Daoy (cell line): ENCODE measurements at places on chromosomes 16 and 17.

DNA sequence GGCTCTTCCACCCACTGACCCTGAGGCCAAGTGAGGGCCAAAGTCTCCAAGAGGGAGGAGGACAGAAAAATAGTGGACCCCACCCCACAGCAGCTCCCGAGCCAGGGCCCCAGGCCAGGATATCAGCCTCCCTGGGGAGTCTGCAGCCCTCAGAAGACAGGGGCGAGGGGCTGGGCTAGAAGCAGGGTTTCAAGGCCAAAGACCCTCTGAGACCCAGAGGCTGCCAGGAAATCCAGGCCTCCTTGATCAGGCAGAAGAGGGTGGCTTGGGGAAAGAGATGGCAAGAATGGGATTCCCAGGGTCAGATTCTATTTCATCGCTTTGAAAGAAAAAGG is 156.1 kb downstream of the ZNF423 start:
- DNase-seq: no peak

DNA sequence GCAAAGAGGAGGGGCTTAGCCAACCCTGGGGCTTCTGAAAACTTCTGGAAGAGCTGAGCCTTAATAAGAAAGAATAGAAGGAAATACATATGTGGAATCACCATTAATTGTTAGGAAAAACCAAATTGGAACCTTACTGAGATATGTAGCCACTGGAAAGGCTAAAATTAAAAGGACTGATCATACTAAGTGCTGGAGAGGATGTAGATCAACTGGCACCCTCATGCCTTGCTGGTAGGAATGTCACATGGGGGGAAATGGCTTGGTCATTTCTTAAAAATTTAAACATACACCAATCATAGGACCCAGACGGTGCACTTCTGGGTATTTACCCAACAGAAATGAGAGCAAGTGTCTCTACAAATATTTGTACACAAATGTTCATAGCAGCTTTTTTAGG is 11.1 kb downstream of the BMERB1 start:
- DNase-seq: no peak

DNA sequence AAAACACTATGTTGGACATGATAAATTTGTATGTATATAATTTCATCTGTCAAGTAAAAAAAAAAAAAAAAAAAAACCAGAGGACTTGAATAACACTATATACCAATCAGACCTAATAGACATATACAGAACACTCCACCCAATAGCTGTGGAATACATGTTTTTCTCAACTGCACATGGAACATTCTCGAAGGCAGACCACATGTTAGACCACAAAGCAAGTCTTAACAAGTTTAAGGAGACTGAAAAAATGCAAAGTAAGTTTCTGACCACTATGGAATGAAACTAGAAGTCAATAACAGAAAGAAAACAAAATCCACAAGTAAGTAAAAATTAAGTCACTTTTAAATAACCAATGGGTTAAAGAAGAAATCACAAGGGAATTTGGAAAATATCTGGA is 8.4 kb upstream of the CNTNAP4 start:
- no peak for DNase-seq

- peak; percentile 87 for DNase-seq
These were observed 10.0 kb downstream of the ATP5PD start for GRCh38 chr17:75036643-75037268.

- DNase-seq: no peak
These were observed 146.7 kb upstream of the IRX5 start for GRCh38 chr16:54783980-54784379.

- no peak for DNase-seq
These were observed 33.4 kb downstream of the MXRA7 start for GRCh38 chr17:76677406-76677805.

DNA sequence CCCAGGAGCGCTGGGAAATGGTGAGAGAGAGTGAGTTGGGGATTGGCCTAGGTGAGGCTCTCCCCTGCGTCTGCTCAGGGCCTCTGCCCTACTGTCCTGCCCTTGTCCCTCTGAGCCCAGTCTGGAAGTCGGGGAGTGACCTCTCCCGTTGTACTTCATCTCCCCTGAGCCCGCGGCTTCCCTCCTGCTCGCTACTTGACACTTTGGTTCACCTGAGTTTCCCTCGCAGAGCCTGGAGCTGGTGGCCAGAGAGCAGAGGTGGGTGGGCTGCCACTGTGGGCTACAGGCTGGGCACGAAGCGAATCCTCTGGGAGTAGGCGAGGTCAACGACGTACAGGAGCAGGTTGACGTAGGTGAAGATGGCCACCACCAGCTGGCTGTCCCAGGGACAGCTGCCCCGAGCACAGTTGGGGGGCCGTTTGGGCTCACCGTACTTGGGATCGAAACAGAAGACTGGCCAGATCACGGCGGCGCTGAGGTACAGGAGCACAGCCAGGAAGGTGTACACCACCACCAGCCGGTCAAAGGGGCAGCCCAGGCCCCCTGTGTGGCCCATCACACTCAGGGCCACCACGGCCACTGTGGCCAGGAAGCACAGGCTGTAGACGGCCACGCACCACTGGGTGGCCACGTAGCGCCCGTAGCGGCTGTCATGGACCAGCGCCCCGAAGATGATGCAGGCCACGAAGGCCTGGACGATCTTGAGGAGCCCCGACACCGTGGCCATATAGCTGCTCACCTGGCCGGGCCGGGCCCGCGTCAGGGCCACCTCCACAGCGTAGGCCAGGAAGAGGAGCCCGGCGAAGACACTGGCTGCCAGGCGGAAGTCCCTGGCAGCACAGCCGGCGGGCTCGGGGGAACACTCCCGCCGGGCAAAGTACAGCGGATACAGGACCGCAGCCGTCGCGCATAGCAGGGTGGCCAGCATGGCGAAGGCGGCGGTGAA is 3.7 kb upstream of the PYCR1 start:
- no peak for DNase-seq

GRCh38 chr17:67606471-67606870 is 111.3 kb upstream of the NOL11 start:
- peak; percentile 20 for DNase-seq

DNA sequence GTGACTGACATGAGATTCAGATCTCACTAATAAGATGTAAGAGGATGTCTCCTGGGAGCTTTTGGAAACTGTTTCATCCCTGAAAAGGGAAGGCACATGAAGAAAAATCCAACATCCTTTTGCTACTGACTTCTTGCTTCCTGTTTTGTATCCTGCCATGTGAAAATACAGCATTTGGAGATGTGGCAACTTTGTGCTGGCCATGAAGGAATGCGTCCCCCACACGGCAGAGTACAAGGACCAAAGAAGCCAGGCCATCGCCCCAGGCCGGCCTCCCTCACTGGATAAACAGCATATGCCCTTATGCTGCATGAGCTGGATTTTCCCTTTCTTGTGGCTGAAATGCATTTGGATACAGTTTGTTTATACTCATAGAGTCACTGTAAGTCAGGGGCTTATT is 5.5 kb upstream of the HASPIN start:
- no peak for DNase-seq

DNA sequence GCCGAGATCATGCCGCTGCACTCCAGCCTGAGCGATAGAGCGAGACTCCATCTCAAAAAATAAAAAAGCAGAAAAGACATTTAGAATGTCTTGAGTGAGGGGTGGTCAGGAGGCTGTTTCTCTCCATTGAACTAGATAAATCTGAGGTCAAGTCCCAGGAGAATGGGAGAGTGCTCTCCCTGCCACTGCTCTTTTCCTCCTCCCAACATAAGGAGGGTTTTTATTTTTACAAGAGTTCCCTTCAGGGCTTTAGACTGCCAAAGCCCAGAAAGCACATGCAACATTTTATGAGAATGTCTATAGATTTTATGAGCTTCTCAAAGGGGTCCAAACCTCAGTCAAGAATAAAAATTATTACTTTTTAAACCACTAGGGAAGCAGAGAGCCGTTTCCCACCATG is 1.6 kb downstream of the RND2 start:
- no peak for DNase-seq

DNA sequence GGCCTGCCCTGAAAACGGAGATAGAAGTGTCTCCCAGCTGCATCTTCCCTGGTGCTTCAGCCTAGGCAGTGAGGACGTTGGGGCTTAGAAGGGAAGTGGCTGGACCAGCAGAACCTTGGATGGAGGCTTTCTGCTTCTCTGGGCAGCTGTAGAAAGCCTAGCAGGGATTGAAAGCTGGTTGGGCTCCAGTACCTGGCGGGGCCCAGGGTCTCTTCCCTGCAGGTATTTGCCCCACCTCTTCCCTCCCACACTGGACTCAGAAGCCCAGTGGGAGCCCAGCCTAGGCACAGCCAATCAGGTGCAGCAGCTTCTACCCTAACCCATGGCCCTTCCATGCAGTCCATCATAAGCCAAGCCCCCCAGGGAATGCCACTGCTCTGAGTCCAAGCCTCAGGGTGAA is 190.3 kb upstream of the IRX6 start:
- no peak for DNase-seq
